ENCODE measurements at places on chromosomes 6 and 20.

GRCh38 chr6:55047451-55048044, 126.8 kb upstream of the HCRTR2 start:
- DNase-seq: no peak

GRCh38 chr6:113481458-113481857, 375.7 kb upstream of the MARCKS start:
- no peak for DNase-seq

DNA sequence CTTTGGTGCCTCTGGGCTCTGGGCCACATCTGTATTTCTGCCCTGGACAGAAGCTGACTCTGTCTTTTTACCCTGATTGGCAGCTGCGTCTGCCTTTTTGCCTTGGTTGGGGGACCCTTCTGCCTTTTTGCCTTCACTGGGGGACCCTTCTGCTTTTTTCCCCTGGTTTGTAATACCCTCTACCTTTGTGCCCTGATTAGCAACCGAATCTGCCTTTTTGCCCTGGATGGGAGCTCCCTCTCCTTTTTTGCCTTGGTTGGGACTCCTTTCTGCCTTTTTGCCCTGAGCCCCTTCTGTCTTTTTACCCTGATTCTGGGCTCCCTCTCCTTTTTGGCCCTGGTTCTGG, 23.4 kb downstream of the RRBP1 start:
- no peak for DNase-seq

DNA sequence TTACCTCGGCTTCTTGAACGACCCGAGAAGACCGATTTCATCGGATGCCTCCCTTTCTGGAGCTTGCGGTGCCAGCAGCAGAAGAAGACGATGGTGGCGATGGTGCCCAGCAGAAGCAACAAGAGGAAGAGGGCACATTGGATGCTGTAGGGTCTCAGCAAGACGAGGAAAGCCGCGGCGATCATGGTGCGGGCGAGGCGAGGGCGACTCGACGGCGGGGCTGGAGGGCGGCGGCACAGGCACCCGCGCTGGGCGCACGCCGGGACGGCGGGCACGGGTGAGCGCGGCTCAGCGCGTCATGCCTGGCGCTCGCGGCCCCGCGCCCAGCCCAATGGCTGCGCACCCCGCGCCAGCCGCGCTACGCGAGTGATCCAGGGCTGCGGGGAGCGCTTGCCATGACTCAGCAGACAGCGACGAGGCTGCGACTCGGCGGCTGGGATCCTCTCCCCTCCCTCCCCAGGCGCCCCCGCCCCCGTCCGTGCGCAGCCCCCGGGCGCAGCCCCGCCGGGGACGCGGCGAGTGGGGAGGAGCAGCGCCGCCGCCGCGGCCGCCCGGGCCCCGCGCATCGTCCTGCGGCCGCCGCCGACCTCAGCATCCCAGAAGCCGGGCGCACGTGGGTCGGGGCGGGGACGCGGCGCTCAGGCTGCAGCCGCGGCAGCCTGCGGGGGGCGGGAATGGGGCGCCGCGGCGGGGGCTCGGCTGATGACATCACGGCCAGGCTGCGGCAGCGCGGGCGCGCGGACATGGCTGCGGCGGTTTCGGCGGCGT, at the start of gene BEND6:
Gene BEND6, plus strand, starts transcription at position 705 of the 768 bp plus-strand sequence. CDS start 26,704 bp downstream, outside the sequence.
- DNase-seq: no peak

DNA sequence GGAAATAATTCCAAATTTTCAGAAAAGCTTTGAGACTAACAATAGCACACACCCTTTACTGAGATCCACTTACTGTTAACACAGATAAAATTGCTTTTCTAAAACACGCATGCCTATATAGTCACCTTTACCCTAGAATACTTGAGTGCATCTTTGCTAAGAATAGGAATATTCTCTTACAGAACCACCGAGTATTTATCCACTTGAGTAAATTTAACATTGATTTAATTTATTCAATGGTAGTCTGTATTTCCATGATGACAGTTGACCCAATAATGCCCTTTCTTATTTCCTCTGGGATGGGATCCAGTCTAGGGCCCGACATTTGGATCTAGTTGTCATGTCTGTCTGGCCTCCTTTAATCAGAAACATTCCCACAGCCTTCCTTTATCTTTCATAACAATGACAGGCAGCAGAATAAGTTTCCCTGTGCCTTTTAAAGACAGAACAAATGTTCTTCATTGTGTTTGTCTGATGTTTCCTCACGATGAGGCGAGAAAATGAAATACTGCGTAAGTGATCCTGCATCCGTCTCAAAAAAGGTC, 56.6 kb upstream of the ERVFRD-1 start:
- no peak for DNase-seq

DNA sequence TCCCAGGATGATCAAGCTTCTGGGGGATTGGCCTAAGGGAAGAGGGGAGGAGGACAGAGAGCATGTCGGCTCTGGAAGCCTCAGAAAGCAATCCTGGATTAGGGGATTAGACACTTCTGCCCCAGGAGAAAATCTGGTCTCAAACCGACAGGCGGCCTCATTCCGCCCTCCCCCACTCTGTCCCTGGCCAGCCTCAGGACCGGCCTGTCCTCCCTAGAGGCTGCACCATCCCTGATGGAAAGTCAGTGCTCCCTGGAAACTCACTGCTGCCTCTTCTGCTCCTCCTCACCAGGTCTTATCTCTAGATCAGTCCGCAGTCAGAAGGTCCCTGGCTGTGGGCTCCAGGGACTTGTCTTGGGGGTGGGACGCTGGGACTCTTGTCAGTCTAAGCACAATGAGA, 905 bp upstream of the SLC12A5 start:
- DNase-seq: no peak

GRCh38 chr20:57291003-57291402, 24.6 kb upstream of the BMP7 start:
- DNase-seq: no peak

GRCh38 chr6:148134592-148134991, 208.0 kb upstream of the SASH1 start:
- DNase-seq: no peak

DNA sequence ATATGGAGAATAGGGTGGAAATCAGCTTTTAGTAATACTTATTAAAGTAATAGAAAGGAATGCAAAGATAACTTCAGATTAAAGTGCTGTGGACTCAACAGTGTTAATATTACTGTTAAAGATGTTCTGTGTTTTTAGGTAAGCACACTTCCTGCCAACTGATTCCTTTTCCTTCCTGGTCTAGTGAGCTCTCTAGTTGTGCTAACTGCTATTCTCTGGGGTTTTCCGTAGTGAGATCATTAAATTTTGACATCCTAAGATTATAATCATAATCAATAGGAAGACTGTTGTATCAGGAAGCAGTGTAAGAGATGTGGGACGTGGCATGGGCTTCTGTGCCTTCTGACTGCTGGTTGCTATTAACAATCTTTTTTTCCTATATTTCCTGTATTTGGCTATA, 1.2 kb upstream of the TMEM217 start:
- no peak for DNase-seq

GRCh38 chr20:46695892-46696291, 6.6 kb upstream of the TP53RK start:
- no peak for DNase-seq

- DNase-seq: no peak
Observed at GRCh38 chr6:31113861-31114540, 599 bp upstream of the PSORS1C1 start.

DNA sequence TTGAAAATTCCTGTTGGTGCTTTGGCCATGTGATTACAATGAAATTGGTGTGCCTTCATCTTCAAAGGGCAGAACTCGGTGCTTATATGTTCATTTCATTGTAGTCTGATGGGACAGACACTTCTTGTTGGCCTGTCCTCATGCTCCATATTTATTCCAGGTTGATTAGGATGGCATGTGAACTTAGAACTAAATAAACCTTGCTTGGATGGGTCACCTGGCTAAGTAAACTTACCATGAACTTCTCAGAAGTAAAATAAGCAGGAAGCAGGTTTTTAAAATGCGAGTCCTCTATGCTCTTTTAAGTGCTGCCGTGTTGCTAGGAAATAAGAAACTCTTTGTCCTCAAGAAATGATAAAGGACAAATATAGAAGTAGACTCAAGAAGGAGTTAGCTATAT, 26.7 kb downstream of the ZDHHC14 start:
- DNase-seq: no peak

- DNase-seq: no peak
Observed at GRCh38 chr6:145886228-145886956, 71.8 kb upstream of the FBXO30 start.

DNA sequence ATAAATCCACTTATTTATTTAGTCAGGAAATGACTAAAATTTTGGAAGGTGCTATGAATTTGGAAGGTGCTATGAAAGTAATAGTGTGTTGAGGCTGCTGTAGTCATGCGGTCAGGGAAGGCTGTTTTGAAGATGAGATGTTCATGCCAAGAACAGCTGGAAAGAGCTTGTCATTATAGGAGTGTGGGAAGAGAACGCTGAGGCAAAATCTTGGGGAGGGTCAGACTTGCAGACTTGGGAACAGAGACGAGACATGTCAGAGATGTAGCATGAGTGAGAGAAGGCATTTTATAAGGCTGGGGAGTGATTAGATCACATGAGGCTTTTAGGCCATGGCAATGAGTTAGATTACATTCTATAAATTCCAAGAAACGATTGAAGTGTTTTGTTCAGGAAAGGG, 124.0 kb upstream of the B3GAT2 start:
- no peak for DNase-seq

DNA sequence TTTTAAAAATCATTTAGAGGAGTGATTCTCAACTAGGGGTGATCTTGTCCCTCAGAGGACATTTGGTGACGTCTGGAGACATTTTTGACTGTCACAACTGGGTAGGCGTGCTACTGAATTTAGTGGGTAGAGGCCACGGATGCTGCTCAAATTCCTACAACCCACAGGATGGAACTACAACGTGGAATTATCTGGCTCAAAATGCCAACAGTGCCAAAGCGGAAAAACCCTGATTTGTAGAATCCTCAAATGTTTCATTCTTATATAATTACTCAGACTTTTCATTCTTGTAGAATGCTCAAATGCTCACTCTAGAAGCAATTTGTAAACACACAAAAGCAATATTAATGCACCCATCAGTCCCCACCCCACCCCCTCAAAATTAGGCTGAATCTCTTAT, 229.8 kb downstream of the ZMYND8 start:
- no peak for DNase-seq

DNA sequence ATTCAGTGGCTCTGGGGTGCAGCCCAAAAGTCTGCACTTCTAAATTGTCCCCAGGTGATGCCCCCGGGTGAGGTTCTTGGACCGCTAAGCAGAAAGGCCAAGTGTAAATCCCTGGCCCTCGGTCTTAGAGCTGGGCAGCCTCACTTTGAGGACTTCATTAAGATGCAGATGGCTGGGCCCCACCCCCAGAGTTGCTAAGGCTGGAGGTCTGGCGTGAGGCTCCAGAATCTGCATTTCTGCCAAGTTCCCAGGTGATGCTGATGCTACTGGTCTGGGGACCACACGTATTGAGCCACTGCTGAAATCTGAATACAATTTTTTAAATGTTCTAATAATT, 735 bp upstream of the SLC23A2 start:
- DNase-seq: no peak

DNA sequence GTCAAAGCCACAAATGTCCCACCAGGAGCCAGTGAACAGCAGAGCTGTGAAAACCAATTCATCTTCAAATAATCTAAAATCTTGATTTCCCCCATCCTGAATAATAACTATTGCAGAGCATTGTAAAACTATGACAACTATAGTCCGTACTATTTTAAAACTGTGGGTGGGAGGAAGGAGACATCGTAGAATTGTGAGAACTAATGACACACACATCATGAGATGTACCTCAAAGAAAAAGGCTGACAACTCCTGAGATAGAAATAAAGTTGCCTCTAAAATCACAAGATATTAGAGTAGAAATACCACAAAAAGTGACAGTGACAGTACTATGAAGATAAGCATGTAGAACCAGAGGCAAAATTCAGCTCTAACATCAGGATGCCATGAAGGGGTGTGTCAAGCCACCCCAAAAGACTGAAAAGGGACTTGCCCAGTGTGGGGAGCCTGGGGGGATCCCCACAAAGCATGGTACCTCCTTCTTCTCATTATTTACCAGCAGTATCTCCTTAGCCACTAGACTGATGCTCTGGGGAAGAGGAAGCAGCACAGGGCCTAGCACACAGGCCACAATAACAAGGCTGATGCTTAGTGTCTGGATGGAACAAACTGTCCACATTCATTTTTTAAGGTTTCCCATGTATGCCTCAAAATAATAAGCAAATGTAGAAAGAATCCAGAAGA, 13.4 kb downstream of the NAPB start:
- DNase-seq: no peak

Measured in stimulated activated CD8-positive, alpha-beta memory T cell treated with anti-CD3 and anti-CD28 coated beads, Interleukin-15, amount 100 ng/mL, for 24 hours (primary cell).